Fibroblast of pulmonary artery (primary cell): ENCODE measurements at places on chromosomes 4 and X.

DNA sequence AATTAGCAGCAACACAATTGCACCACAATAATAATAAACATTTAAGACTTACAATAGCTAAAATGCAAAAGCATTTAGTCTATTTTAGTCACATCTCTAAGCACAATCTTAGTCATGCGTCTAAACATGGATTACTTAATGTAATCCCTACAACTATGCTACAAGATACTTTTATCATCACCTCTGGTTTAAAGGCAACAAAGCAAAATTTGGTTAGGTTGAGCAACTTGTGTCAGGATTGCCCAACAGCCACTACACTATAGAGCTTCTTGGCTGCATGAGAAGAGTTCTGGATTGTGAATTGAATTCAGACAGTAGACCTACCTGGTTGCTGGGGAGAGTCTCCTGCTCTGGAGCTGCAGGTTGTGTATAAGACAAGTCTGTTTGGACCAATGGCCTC, 146.5 kb upstream of the PUDP start:
- no peak for DNase-seq

GRCh38 chr4:184689681-184690080, 40.1 kb downstream of the PRIMPOL start:
- DNase-seq, result no peak

DNA sequence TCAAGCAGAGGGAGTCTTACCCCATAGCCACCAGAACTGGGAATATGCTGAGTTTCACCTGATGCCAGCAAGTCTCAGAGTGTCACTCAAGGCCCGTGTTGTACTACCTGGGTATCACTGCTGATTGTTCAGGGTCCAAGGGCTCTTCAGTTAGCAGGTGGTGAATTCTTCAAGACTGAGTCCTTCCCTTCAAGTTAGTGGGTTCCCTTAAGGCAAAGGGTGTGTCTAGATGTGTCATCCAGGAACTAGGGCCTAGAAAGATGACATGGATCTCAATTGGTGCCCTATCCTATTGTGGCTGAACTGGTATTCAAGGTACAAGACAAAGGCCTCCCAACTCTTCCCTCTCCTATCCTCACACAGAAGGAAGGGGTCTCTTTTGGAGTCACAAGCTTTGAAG, 159.9 kb upstream of the DIPK2B start:
- no peak for DNase-seq

DNA sequence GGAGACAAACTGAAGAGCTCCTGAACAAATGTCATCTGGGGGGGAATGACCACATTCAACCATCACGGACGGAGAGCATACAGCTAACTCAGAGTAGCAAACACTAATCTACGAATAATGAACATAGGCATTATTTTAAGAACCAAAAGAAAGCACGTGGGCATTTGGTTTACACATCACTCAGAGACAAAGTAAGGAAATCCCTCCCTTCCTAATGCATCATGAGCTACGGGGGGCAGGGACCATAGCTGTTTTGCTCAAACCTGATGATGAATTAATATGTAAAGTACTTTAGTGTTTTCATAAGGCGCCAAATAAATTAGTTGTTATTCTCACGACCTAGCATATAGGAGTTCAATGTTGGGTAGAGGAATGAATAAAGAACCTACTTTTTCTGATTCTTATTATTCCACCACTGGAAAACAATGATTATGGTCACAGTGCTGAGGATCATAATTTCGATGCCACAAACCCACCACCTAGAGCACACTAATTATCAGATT, 11.7 kb upstream of the TMEM156 start:
- DNase-seq, result peak; percentile 75

GRCh38 chrX:29952016-29952415, 263.3 kb upstream of the MAGEB2 start:
- peak; percentile 26 for DNase-seq

GRCh38 chr4:21888195-21888976, 60.2 kb downstream of the KCNIP4 start:
- DNase-seq, result peak; percentile 82

DNA sequence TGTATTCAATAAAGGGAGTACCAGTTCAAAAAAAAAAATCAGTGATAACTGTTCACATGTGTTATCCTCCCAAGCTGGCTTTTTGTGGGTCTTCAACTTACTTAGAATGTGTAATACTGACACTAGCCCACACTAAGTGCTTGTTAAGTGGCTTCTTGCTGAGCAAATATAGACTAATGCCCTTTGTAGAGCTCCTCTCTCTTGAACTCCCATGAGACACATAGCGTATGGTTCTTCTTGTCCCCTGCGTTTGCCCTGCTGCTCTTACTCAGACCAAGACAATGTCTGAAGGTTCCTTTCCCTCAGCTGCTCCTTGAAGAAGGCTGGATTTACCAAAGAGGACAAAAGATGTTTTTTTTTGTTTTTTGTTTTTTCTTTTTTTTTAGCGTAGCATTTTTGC, 110.9 kb downstream of the FRAS1 start:
- DNase-seq, result no peak

DNA sequence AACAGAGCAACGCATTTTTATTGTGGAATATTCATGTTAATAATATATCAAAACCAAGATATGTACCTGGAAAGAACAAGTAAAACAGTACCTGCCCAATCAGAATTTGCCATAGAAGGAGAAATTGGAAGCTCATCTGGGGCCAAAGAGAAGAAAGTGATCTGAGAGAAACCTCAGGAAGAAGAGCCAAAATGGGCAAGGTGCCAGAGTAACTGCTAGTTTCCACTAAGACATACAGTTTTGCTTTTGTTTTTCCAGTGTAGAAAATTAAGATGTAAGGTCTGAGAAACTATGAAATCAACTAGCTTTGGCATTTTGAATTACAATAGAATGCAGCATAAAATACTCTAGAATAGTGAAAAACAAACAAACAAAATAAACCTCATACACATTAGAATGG, 2201.2 kb downstream of the ARAP2 start:
- peak; percentile 13 for DNase-seq

GRCh38 chrX:13968198-13968597, 61.5 kb downstream of the GEMIN8 start:
- DNase-seq, result no peak

GRCh38 chrX:29724316-29724715, 491.0 kb upstream of the MAGEB2 start:
- DNase-seq, result no peak

DNA sequence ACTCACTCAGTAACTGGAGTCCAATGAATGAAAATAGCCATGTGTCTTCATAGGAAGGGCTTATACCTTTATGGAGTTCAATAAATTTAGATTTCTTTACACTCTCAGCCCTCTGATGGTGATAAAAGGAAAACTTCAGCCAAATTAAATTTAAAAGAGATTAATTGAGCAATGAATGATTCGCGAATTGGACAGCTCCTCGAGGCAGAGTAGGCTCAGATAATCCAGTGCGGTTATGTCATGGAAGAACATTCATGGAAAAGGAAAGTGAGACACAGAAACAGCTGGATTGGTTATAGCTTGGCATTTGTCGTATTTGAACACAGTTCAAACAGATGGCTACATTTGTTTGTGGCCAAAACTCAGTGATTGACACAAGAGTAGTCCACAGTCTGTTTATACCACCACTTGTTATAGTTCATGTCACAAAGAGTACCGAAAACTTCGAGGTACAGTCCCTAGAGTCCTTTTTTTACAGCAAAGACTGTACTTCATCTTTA, 54.6 kb upstream of the TACR3 start:
- DNase-seq, result no peak
